Stimulated activated CD8-positive, alpha-beta memory T cell treated with anti-CD3 and anti-CD28 coated beads, Interleukin-7, amount 100 ng/mL, for 1 hour (primary cell): ENCODE measurements at places on chromosomes 5 and 9.

- no peak for DNase-seq
Measured at GRCh38 chr5:154647114-154647760, 107.9 kb upstream of the LARP1 start.

GRCh38 chr5:67144183-67144639 lies 52.4 kb downstream of the CD180 start:
- no peak for DNase-seq

- DNase-seq, result no peak
Measured at GRCh38 chr9:95189251-95190098, 128.0 kb downstream of the FANCC start.

GRCh38 chr9:13607481-13608441 lies 328.3 kb upstream of the MPDZ start:
- no peak for DNase-seq

DNA sequence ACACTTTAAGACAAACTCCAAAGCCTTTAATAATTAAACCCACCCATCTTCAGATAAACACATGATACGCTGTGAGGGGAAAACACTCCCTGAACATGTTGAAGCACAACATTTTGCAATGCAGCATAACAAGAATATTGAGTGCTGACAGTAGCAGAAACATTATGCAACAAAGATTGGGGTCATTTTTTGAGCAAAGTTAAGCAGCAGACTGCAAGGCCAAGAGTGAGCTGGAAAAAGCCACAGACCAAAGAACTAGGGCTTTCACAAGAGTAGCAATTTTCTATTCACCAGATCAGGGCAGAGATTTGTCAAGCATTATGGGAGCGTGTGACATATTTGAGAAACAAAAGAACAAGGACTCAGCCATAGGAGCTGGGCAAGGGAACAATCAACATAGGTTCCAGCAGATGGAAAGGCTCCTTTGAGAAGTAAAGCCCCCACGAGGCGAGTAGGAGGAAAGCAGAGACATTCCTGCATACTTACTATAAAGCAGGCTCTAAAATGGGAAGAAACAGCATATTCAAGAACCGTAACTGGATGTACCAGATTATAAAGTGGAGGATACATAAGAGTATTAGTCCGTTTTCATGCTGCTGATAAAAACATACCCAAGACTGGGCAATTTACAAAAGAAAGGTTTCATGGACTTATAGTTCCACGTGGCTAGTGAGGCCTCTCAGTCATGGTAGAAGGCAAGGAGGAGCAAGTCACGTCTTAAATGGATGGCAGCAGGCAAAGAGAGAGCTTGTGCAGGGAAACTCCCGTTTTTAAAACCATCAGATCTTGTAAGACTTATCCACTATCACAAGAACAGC lies 4.8 kb upstream of the TTC23L start:
- no peak for DNase-seq

DNA sequence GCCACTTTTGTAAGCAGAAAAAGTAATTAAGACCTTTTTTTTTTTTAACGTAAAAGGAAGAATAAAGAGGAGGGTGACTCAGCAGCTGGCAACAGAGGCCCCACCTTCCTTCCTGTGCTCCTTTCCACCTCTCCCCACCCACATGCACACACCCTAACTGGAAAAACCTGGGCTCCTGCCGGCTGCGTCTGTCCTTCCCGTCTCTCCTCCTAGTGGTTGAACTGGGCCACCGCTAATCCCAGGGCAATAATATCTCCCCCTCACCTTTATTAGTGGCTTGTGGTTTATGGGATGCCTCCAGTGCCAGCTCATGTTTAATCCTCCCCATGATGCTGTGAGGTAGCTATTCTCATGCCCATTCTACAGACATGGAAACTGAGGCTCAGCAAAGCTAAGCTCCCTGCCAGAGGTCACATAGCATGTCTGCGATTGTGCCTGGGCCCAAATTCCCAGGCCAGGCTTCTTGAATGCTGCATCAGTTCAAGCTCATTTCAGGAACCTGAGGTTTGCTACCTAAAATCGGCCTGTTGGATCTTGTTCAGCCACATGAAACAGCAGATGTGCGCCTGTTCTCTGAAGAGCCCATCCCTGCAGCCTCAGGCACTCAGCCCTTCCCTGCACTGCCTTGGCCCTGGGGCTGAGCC lies 60.9 kb upstream of the IL17B start:
- no peak for DNase-seq

- no peak for DNase-seq
Measured at GRCh38 chr5:72126796-72127195, 19.5 kb downstream of the MAP1B start.

DNA sequence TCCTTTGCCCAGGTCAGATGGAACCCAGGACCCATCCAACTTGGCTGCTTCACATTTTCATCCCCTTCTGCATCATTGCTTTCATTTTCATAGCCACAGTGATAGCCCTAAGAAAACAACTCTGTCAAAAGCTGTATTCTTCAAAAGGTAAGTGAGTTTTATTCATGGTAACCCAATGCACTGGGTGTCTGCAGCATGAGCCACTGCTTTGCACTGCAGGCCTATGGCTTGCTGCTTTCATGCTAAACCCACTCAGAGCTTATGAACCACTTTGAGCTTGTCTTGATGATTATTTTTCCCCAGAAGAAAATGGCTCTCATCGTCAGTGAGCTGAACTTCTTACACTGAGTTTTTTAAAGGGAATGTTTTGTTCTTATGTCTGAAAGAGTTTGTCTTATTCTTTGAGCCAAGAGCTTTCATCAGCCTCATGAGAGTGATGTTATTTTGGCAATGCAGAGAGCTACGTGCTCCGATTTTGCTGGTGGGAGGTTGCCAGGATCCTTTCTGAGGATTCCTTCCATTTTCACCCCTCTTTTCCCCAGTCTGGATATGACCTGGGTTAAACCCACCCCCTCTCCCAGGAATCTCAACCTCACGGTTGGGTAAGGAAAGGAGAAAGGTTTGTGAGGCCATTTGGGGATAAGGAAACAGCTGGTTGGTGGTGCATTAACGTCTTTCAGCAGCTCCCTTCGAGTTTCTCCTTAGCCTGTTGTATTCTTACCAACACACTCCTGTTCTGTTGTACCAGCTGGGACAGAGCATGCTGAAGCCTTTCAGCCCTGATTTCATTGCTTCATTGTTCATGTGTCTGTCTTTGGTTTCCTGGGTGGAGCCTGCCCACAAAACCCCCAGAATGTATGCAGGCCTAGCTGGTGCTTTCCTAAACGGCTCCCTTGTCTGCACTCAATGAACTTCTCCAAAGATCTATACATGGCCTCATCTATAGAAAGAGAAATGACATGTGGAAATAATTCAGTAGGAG lies 47.6 kb downstream of the PDCD1LG2 start:
- peak; percentile 13 for DNase-seq

- DNase-seq, result no peak
Measured at GRCh38 chr5:91382530-91383026, 539 bp downstream of the ARRDC3 start.

DNA sequence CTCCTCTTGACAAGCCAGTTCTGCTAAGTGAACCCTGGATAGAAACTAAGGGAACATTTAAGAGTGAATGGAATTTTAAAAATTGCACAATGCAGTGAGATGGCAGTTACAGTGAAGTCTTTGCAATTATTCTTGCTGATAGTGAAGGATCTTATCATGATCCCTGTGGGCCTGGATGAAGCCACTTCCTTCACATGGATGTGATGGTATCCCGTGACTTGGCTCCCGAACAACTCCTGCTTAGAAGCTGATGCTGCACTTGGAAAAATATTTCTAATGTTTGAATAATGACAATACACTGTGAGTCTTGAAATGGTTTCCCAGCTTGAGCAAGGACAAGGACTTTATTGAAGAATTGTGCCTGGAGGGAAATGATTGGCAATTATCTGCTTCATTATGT lies 49.2 kb upstream of the NTRK2 start:
- DNase-seq, result no peak

- DNase-seq, result no peak
Measured at GRCh38 chr9:125258832-125259534, 2.6 kb upstream of the GAPVD1 start.

- no peak for DNase-seq
Measured at GRCh38 chr9:137076636-137077009, 694 bp upstream of the UAP1L1 start.

- DNase-seq, result no peak
Measured at GRCh38 chr9:114407889-114408288, 20.1 kb upstream of the AKNA start.

GRCh38 chr9:115400796-115401195 lies 282.8 kb upstream of the TNC start:
- DNase-seq, result no peak

DNA sequence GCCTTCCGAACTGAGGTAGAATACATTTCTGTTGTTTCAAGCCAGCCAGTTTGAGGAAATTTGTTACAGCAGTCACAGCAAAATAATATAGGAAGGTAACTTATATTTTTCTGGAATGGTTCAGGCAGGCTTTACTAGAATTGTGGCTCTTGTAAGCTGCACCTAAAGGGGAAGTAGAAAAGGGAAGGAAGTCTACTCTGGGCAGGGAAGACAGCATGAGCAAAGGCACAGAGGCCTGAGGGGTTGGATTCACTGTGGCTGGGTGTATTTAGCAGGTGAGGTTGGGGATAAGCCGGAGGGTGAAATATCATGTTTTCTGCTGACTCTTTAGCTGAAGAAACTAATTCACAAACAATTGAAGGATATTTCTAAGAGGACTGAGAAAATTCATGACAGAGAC lies 183.5 kb downstream of the GAS1 start:
- DNase-seq, result no peak

GRCh38 chr9:114289106-114289505 lies 33.8 kb upstream of the ORM1 start:
- no peak for DNase-seq

GRCh38 chr9:87657190-87657589 lies 68.7 kb upstream of the CTSL start:
- no peak for DNase-seq

GRCh38 chr5:57778501-57779091 lies 296.0 kb upstream of the ACTBL2 start:
- no peak for DNase-seq

- DNase-seq, result no peak
Measured at GRCh38 chr5:117065161-117065560, 490.5 kb upstream of the SEMA6A start.

GRCh38 chr9:7405924-7406604 lies 393.5 kb downstream of the DMAC1 start:
- DNase-seq, result no peak

- no peak for DNase-seq
Measured at GRCh38 chr5:35213608-35214007, 16.7 kb downstream of the PRLR start.

DNA sequence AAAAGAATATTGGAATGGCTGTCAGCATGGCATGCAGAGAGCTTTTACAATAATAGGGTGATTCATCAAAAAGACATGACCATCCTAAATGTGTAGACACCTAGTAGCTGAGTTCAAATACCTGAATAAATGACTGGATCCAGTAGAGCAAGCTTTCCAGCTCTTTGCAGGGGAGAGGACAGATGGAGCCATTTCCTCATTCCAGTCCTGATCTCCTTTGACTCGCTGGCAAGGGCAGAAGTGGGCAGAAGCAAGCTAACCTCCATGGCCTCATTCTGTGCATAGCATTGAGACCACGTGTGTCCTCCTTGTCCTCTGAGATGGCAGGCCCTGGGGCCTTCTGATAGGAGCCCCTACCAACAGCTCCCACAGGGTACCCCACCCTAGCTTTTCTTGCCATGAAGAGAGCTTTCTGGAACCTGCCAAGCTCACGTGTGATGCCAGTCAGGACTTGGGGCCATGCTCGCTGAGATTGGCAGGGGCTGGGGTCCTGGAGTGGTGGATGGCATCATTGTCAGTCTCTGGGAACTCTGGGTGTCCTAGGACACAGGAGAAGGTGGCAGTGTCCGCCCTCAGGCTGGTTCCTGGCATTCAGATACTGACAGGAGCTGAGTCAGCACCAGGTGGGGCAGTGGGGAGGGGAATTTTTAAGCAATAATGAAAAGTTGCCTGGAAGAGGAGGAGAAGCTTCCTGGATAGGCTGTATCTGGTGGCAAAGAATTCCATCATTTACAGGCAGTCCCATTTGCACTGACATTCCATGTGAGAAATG lies 33.6 kb downstream of the WWC1 start:
- no peak for DNase-seq

DNA sequence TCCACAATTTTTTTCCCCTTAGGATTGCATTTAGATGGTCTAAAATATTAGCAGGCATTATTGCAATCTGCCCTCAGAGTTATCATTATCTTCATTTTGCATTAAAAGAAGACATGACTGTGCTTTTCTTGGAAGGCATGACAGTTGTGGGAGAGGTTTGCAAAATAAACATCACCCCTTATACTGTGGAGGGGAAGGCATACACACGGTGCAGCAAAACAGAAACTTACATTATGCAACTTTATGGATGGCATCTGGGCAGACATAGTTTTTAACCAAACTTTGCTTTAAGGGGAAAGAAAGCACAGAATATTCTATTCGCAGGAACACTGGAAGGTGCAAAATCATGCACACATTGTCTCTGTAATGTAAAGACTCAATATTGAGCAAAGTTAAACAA lies 505.8 kb upstream of the ADAMTS16 start:
- DNase-seq, result no peak

DNA sequence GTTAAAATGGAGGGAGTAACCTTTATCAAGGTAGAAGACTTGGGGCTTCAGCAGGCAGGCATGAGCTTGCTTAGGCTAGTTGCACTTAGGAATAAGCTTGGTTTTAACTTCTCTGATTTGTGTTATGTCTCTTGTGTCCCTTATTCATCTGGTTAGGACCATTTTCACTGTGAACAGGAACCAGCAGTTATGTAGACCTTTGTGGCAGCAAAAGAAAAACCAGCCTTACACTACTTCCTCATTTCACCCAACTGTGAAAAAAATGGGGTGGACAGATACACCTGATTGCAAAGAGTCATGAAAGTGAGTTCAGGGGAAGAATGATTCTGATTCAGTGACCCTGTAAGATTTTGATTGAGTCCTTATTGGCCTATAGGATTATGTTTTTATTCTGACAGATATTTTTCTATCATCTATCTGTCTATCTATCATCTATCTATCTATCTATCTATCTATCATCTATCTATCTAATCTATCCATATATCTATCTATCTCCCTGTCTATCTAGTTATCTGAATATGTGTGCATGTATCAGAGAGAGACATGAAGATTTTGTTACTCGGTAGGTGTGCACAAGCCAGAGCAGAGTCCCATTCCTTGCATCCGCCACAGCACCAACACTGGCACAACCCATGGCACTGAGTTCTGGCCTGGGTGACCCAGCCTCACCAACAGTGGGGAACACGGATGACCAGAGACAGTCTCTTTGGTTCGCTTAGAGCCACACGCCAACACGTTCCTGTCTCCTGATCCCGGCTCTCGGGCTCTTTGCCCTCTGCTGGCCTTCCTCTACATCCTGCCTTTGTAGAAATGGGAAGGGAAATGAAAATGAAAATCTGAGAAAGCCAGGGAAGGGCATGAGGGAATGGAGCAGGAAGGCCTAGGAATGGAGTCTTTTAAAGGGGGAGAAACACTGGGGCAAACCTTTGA lies 1.3 kb upstream of the ZNF366 start:
- DNase-seq, result no peak
